ENCODE measurements at places on chromosomes 7 and 10.

GRCh38 chr10:50393784-50394467 lies 142.6 kb upstream of the ASAH2 start:
- DNase-seq, result peak; percentile 36

DNA sequence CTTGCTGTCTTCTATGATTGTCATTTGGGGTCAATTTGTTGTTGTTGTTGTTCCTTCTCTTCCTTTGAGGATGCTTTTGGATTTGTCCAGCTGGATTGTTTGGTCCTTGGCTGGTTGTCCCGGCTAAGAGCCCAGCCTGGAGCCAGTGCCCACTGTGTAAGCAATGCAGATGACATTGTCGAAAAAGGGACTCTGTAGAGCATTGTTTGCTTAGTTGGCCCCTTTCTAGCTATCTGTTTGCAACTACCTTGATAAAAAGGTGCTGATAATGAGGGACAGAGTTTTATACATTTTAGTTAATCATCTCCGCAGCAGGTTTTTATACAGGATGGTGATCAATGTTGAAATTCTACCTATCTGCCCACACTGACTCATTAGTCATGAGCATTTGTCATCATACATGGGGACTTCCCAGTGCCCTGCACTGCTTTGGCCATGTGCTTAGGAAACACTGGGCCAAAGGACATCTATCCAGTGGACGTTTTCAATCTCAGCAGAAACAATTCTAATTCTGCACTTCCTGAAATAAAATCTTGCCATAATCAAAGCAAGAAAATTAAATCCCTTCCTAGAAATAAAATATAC lies 311.9 kb downstream of the GRM8 start:
- DNase-seq, result no peak

DNA sequence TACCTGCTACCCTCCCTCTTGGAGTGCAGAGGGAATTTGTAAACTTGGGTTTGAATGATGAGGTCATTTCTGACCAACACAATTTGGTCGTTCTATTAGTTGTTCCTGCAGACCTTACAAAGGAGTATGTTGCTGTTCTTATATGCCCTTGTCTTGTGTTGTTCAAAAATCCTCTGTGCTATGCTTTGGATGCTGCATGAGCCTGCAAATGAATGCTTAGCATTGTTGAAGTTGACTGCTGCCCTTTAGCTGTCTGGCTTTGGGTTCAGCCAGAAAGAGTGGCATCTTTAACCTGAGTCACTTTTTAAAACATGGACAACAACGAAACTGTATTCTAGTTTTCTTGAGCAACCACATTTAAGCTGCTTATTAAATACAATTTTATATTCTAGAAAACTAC lies 80.3 kb downstream of the SND1 start:
- DNase-seq, result no peak

GRCh38 chr10:46292573-46293023 lies 5.8 kb downstream of the ANTXRL start:
- DNase-seq, result no peak
